ENCODE measurements at places on chromosomes 4 and X.

DNA sequence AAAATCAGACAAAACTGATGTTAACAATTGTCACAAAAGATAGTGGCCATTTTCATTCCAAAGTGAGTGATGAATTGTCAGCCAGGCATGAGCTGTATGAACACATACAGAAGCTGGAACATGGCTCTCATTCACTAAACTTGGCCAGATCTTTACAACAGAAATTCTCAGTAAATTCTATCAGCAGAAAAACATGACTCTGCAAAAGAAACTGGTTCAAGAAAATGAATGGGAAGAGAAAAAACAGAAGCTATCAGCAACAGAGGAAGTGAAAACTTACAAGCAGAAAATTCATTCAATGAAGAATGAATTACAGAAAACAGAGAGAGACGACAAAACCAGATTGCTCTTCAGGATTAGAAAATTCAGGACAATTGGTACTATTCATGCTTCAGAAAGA is 249.6 kb downstream of the COL25A1 start:
- no peak for DNase-seq

- DNase-seq: no peak
Observed at GRCh38 chr4:152344001-152344400, 191.9 kb downstream of the FBXW7 start.

GRCh38 chrX:6227935-6228334 is 732 bp downstream of the NLGN4X start:
- DNase-seq: no peak

DNA sequence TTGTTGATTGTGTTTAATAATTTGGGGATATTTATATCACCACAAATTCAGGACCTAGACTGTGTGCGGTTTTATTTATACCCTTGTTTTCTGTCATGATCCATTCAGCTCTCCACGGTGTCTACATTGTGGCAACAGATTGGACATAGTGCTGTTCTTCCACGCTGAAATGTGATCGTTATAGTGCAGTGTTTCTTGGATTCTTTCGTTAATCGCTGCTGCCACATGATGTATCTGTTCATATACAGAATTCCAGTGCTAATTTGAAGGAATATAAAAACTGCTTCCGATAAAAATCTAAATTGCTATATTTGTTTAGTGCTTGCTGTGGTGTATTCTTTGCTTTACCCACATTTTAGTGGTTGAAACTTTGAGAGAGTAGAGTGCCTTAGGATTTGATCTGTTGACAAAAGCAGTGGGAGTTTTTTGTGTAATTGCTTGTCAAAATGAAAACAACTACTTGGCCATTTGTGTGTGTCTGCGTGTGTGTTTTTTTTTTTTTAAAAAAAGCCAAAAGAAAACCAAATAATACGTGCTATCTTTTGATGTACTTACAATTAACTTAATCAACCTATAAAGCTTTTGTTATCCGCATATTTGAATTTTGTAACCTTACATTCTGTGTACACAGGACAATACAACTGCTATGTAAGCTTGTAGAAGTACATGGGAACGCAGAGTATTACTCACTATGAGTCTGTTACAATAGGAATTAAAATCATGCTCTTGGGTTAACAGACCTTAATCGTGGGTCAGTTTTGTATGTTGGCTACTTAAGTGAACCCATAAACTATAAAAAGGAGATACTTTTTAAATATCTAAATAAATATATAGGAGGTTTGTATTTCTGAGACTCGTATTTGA is 353.3 kb downstream of the ARHGAP24 start:
- peak; percentile 11 for DNase-seq

DNA sequence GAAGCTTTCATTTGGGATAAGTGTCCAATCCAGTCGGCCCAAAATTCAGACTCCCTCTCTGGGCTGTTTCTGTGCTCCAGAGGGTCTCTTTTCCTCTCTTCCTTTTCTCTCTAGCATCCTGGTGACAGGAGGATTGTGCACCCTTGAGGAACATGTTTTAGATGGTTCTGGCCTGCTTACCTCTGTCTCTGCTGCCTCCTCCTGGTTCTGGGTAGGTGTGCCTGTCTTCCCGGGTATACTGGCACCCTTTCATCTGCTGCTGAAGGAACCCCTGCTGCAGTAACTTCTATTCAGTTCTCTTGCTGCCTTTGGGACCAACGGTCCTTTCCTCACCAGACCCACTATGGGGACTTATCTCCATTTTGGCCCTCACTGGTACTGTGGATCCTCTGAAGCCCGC is 53.2 kb downstream of the HMGB2 start:
- DNase-seq: no peak

GRCh38 chr4:10080589-10081217 is 35.9 kb downstream of the WDR1 start:
- DNase-seq: no peak
